ENCODE measurements at places on chromosomes 1 and 21.
A peak's percentile ranks its signal among the peaks of the same experiment; 100 is the strongest.

DNA sequence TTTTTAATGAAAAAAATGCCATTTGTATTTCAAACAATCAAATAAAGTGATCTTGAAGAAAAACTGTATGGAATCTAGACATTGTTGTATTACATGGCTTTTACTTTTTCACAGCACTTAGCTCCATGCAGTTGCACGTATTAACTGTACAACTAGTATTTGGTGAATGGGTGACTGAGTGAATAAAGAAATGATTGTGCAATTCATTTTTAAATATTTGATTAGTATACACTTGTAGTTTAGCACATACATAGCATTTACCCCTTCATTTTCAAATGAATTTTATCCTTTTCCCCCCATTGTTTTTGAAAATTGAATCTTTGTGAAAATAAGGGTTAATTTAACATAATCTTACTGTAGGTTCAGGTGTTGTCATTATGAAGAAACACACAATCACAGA lies 54.5 kb upstream of the GPR25 start:
- DNase-seq: no peak

DNA sequence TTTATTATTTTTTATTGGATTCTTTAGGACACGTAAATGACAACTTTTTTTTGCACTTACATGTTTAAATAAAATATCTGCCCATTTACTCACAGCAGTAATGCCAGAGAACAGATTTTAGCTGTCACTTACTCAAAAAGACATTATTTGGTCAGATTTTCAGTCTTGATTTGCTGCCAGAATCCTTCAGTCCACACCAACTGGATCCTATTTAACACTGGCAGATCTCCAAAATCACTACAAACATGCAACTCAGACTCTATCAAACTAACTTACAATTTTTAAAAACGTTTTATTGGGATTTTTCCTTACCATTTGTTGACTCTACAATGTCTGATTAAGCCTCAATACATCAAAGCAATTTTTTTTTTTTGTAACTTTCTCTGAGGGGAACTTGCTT lies 11.1 kb downstream of the ATP6V1G3 start:
- DNase-seq: no peak

DNA sequence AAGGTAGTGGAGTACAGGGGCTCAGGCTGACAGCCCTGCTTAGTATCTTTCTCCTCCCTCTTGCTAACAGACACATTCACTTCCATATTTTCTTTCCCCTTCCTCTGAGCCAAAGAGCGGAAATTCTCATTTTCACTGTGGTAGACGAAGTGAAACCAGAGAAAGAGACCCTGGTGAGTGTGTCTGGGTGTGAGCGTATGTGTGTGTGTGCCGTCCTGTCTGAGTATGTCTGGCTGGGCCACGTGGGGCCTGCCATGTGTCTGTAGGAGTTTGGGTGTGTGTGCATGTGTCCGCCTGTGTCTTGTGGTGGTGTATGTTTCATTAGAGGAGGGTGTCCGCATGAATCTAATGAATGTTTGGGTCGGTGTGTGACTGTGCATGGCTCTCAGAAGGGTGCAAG lies 1.7 kb downstream of the COL8A2 start:
- no peak for DNase-seq

GRCh38 chr1:10662090-10662688 lies 134.3 kb downstream of the CASZ1 start:
- DNase-seq: no peak

DNA sequence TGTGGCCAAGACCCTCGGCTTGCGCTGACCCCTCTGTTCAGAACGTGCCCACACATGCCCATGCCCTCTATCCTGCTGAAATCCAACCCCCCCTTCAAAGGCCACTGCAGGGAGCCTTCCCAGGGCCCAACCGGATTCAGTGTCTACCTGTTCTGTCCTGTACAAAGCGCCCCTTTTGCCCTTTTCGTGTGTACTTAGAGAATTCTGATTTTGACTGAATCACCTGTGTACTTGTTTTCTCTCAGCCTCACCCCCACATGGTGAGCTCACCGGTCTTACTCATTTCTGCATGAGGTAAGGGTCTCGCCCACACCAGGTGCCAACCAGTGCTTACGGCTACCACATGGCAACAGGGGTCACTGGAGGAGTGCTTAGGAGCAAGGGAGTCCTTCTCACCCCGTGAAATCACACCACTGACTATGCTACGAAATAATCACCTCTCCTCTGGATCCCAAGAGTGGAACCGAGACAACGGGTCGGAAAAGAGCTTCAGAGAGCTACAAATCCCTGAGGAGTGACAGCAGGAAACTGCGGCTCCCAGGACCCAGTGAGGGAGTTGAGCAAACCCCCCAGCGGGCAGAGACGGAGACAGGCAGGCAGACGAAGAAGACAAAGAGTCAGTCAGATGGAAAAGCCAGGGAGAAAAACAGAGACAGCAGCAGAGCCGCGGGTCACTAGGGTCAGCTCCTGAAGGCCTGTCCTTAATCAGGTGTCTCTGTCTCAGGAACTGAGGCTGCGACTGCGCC lies 2.1 kb upstream of the S100A2 start:
- DNase-seq: no peak

GRCh38 chr1:15740924-15741850 lies 1.1 kb upstream of the TMEM82 start:
- peak; percentile 40 for DNase-seq

- DNase-seq: no peak
Measured at GRCh38 chr1:7149080-7149838, 364.0 kb downstream of the CAMTA1 start.

GRCh38 chr1:152036267-152037216 lies at the start of gene S100A11:
Gene S100A11, minus strand, starts transcription at chr1:152037004. Its CDS starts 89 bp downstream, at chr1:152036915.
- peak; percentile 61 for DNase-seq

GRCh38 chr21:30117631-30118030 lies 49.0 kb downstream of the CLDN17 start:
- no peak for DNase-seq

DNA sequence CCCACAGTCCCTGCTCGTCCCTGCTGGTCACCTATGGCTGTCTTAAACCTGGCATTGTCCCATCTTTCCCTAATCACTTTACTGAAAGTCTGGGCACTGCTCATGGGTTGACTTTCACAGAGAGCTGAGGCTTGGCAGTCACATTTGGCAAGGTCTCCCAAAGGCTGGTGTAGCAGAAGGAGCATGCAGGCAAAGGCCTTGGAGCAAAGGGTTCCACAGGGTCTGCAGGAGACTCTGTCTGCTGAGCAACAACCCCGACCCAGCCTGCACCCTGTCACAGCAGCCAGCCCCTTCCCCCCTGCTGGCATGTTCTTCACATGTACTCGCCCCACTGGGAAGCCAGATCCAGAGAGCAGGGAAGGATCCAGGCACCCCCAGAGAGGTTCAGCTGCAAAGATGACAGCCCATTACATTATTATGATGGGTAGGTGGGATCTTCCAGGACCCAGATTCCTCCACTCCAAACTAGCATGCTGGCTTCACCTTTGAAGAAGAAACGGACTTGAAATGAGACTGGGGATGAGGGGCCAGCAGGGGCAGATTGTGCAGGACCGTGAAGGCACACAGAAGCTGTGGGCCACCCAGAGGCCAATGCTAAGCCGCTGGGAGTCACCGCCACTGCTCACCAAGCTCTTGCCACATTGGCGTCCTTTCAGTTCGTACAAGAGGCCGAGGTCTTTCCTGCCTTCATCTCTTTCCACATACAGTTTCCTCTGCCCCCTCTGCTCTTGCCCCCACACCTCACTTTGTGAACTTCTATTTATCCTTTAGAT lies 14.2 kb upstream of the TMEM125 start:
- no peak for DNase-seq

DNA sequence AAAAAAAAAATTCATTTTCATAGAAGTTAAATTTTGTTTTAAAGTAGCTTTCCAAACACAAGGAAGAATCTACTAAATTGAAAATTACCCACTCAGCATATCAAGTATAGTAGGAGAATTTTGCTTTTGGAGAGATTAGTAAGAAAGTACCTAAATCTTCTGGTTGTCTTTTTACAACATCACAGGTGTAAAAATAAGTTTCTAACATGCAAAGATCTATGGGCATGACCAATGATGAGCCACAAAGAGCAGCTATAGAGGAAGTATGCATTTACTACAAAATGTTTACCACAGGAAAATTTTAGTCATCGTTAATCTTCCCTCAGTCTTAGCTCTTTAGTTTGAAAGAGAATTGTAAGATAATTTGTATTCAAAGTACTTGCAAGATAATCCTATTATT lies 28.1 kb downstream of the ANGPTL3 start:
- no peak for DNase-seq

- DNase-seq: peak; percentile 46
Measured at GRCh38 chr1:36099681-36100341, 11.1 kb downstream of the ADPRS start.

DNA sequence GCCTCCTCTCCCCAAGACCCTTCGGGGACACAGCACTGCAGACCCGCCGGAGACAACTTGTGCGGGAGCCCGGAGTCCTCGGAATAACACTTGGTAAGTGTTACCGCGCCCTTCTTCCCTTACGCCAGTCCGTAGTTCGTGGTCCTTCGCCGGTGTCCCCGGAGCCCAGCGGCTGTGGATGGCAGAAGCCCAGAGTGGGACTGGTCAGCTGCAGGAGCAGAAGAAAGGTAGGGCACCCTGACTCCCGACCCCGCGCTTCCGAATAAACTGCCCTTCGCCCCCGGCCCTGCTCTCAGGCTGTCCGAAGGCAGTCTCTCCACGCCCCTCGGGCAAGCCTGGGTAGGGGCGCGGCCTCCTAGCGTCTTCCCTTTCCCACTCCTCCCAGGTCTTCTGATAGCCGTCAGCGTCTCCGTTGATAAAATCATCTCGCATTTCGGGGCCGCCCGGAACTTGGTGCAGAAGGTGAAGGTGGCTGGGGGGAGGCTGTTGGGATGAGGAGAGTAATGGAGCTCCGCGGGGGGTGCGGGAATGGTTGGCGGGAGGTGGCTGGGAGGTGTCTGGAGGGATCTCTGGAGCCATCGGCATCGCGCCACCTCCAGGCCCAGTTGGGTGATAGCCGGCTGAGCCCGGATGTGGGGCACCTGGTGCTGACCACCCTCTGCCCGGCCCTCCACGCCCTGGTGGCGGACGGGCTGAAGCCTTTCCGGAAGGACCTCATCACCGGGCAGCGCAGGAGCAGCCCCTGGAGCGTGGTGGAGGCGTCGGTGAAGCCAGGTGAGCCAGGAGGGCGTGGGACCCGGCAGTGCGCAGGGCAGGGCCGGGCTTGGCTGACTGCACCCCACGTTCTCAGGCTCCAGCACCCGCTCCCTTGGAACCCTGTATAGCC lies 4.3 kb downstream of the RUSC1 start:
- DNase-seq: no peak

GRCh38 chr1:14944471-14944985 lies 209.0 kb upstream of the TMEM51 start:
- DNase-seq: no peak
